ENCODE measurements at places on chromosomes 4 and X.

GRCh38 chr4:97404876-97405523 lies 738.3 kb downstream of the STPG2 start:
- no peak for DNase-seq

DNA sequence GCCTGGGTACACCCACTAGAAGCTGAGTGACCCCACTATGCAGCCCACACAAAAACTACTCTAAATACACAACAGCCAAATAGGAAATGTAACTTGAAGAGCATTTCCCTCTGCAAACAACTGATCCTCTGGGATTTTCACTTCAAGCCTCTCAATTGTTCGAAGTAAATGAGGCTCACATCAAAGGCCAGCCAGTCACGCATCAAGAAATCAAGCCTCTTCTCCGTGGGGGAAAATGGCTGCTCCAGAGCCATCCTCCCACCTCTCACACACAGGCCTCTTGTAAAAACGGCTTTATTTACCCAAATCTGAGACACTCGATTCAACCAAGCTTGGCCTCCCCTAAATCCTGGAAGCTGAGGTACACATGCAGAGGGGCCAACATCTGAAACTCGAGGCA lies 14.3 kb downstream of the PCDH19 start:
- DNase-seq = no peak

DNA sequence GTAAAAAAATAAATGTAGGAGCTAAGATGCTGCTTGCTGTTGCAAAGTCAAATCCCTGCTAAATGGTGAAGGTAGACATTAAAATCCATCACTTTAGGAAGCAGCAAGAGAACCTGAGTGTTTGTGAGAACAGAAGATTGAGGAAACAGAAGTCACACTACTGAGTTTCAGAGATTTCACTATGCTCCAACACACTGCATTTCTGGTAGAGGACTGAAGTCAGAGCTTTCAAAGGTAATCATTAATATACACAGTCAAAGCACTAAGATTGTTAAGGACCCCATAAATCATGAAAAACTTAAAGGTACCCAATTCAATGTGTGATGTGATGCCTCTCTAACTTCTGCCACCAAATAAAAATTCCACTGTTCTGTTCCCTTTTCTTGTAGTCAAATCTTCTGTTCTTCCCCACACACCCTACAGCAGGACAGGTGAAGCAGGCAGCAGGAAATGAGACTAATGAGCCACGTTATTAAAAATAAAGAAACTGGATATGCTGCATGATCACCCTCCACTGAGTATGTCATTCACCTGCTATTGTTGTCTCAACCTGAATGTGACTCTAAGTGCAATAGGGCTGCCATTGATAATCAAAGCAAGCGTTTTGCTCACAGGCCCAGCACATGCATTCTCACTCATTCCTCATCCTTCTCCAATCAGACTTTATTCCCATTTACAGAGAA lies 28.9 kb upstream of the APELA start:
- no peak for DNase-seq

DNA sequence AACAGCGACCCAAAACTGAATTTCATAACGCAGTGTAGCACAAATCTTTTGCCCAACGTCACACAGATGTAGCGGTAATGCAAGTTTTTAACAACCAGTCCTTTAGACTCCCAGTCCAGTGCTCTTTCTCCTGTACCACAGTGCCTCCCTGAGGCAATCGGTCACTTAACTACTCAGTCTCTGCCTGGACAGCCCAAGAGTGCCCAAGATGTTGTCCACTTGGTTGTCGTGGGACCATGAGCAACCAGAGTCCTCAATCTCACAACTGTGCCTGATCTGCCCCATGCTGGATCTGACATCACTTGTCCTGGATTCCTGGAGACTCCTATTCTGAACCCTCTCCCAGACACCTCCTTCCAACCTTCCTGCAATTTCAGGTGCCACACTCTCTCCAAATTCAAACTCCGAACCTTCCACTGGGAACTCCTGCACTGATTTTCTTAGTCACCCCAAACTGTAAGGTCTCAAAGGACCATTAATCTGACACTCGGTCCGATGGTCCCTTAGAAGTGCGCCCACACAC lies 702 bp downstream of the MMGT1 start:
- DNase-seq = no peak

DNA sequence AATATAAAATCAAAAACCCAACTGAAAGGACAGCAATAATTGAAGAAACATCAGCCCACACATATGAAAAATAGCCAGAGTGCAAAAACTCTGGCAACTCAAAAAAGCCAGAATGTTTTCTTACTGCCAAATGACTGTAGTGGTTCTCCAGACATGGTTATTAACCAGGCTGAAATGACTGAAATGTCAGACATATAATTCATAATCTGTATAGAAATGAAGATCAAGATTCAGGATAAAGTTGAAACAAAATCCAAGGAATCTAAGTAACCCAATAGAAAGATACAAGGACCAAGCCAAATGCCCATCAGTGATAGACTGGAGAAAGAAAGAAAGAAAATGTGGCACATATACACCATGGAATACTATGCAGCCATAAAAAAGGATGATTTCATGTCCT lies 553.3 kb upstream of the KLHL4 start:
- DNase-seq = no peak

DNA sequence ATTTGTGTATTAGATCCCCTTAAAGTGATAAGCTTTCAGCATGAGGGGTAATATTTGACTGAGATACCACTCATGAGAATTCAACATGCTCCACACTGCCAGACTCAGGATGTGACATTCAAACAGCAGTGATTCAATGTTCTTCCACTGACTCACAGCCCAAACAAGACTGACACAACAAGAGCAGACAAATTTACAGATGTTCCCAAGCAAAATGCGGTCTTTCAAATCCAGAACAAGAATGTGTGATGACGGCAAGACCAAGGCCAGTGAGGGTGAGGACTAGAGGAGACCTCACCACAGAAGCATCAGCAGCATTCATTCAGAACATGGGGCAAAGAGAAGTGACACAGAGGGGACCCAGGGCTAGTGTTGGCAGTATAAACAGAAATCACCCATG lies 99.3 kb upstream of the GRIA3 start:
- DNase-seq = no peak

All from neural crest cell (in vitro differentiated cells).